HuH-7.5 (cell line): ENCODE measurements at places on chromosomes 3 and 15.

GRCh38 chr3:137347817-137348368 lies 390.1 kb downstream of the IL20RB start:
- DNase-seq: no peak

- DNase-seq: no peak
These were observed 51.8 kb upstream of the PLXND1 start for GRCh38 chr3:129658110-129658843.

- no peak for DNase-seq
These were observed 40.5 kb downstream of the HES1 start for GRCh38 chr3:194176274-194176991.

GRCh38 chr3:135329479-135329878 lies 534.4 kb downstream of the EPHB1 start:
- no peak for DNase-seq

GRCh38 chr3:177609613-177610012 lies 412.3 kb upstream of the TBL1XR1 start:
- DNase-seq: no peak

- DNase-seq: no peak
These were observed 55.3 kb upstream of the SYN2 start for GRCh38 chr3:11948866-11949265.

- no peak for DNase-seq
These were observed 104.3 kb downstream of the NEO1 start for GRCh38 chr15:73156431-73157191.

DNA sequence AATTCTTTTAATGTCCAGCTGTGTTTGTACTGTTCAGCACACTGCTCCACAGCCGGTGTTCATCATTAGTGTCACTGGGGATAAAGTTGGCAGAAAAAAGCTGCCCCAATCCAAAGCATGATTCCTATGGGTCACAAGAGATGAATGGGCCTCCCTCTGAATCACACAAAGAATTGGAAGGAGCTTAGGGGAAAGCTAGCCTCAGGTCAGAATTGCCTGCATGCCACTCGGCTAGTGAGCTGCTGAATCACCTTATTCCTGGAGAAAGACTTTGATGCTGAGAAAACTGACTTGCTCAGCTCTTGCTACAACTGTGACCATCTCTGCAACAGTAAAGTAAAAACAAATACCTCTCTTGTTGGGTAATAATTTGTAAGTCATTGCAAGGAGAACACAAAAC lies 3.5 kb downstream of the CCK start:
- DNase-seq: no peak

GRCh38 chr3:7367968-7368367 lies 507.1 kb downstream of the GRM7 start:
- no peak for DNase-seq

- DNase-seq: no peak
These were observed 3.9 kb upstream of the NR2E3 start for GRCh38 chr15:71806452-71806931.

GRCh38 chr3:26559227-26559626 lies 63.3 kb upstream of the LRRC3B start:
- no peak for DNase-seq

- DNase-seq: no peak
These were observed 19.9 kb downstream of the C2CD4B start for GRCh38 chr15:62145015-62145735.

DNA sequence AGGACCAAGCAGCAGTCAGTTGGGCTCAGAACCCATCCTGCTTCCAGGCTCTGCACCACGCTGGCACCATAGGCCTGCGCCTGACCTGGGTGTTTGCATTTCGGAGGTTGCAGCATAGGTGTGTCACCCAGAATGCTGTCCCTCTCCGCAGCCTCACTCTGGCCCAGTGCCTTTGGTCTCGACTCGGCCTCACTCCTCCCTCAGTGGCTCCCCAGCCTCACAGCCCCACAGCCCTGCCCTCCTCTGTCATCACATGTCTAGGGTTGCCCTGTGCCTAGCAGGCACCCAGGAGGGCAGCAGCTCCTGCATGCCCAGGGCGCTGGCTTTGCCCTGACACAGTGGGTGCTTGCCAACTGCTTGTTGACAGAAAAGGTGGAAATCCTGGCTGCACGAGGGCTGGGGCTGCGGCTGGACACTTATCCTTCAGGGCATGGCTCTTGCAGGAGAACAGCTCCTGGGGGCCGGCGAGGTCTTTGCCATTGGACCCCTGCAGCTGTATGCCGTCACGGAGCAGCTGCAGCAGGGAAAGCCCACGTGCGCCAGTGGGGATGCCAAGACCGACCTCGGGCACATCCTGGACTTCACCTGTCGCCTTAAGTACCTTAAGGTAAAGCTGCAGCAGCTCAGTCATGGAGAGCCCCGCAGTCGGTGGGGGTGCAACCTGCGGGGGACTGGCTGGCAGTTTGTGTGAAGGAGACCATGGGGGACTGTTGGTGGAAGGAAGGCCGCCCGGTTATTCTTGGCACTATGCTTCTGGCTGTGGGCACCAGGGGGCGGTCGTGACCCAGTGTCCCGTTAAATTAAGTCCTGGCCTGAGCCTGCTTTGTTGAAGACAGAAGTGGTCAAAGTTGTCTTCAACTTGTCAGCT lies 16.2 kb downstream of the NISCH start:
- DNase-seq: no peak
